ENCODE measurements at places on chromosomes 3 and 15.

GRCh38 chr3:115728013-115728412, 104.7 kb downstream of the GAP43 start:
- no peak for DNase-seq

DNA sequence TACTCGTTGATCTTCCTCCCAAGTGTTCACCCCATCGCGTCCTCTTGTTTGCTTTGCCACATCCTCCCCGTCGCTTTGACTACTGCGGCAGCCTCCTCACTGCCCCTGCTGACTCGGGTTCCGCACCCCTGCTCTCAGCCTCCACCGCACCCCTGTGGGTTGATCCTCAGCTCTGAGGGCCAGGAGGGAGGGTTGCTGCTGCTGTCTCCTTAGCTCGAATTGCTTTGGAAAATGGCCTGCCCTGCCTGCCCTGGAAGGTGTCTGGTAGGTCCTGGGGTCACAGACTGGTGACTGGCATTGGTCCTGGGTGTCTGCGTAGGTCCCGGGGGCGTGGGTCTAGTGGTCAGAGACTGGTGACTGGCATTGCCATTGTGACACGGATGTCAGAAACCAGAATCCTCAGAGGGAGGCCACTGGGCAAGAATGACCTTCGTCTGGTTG, 9.4 kb downstream of the MUC4 start:
- DNase-seq = no peak

DNA sequence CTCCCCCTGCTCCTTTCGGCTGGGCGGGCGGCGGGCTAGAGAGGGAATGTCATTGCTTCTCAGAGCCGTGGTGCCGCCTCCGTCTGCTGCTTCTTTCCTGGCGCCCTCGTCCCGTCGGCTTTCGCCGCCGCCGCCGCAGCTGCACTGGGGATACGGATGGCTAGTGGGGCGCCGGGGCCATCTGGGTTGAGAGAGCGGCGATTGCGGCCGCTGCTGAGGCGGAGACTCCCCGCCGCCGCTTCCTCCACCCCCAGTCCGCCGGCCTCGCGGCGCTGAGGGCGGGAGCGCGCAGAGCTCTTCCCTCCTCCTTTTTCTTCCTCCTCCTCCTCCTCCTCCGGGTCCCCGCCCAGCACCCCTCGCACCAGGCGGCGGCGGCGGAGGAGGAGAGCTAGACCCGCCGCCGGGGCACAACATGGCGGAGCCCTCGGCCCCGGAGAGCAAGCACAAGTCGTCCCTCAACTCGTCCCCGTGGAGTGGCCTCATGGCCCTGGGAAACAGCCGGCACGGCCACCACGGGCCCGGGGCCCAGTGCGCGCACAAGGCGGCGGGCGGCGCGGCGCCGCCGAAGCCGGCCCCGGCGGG, at the start of gene STT3B:
Gene STT3B, plus strand, starts transcription at position 339 of the 582 bp plus-strand sequence. Its CDS starts 74 bp downstream, at position 413.
- peak; percentile 84 for DNase-seq

- DNase-seq = no peak
These were observed 43.4 kb downstream of the PPP2R3A start for GRCh38 chr3:136008732-136009470.

GRCh38 chr3:129424185-129424841, 4.1 kb downstream of the EFCAB12 start:
- DNase-seq = no peak

DNA sequence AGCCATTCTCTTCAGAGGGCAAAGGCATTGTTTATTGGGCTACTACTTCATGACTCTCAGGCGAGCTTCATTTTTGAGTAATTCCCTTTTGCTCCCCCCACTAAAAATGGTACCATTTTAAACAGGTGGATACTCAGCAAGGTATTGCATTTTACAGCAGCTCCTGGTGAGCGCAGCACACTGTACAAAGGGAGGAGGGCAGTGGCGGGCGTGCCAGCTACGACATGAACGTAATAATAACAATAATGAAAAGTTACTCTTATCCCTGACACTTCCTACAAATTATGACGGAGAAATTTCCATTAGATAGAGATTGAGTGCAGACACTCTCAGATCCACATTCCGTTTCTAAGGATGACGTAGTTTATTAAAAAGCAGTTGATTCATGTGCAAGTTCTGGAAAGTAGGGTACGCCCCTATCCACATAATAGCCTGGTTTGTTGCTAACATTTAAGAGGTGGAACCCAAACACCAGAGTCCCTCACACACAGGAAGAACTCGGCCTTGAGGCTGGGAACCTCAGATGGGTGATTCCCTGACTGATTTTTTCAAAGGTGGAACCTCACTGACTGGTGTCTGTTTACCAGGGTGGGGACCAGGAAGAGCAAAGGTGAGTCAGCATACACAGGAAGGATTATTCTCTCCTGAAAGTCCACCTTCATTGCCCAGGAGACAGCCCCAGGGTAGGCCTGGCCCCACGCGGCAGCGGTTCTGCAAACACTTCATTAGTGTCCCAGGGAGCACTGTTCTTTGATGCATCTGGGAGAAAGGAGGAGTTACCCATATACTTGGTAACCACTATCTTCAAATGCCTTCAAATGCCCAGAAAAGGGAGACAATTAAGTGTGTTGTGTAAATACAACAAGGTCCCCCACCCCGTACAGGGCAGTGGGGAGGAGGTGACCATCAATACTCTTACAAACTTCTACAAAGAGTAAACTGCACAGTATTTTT, 69.9 kb downstream of the LDHAL6B start:
- no peak for DNase-seq

- DNase-seq = no peak
These were observed 95.8 kb downstream of the SEC22A start for GRCh38 chr3:123297627-123297899.

- DNase-seq = no peak
These were observed 124.1 kb downstream of the CHST2 start for GRCh38 chr3:143243686-143244085.

DNA sequence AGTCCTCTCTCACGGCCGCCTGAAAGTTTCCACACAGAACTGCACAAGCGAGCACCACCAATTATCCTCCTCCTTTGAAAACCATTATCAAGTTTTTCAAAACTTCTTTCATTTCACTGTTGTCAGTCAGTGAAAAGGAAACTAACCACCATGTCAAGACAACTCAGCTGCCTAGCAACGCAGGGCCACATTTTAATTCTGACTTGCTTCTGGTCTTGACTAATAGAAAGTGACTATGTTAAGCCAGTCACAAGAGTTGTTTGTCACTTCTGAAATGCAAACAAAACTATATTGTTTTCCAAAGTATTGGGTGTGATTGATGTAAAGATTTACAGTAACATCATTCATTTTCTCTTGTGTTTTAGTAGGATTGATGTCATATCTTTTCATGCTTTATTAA, 612.8 kb upstream of the AGTR1 start:
- no peak for DNase-seq

DNA sequence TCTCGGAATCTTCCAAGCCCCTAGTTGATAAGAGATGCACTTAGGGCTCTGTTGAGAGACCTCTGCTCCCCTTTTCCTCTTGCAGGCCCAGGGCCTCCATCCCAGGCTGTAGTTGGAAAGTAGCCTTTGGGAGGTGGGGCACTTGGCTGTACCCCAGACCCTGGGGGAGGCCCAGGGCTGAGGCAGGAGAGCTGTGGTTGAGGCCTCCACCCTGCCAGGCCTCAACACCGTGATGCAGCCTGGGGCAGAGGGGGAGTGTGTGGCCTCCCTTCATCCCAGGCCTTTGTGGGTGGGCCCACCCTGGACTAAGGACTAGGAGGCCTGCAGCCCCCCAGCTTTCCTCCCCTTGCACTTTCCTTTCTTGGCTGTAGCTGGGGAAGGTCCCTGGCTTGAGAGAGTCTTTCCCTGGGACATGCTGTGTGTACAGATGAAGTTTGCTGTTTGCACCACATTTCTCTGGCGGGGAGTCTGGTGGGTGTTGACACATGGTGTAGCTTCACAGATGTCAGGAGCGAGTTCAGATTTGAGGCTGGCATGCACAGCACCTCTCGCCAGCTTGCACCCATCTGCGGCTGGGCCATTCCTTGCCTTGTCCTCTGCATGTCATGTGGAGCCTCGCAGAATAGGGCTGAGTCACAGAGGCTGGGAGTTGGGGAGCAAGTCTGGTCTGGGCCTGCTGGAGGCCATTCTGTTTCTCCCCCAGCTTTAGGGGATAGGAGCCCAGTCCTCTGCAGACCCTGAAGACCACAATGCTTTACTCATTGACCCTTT, 13.7 kb downstream of the PLEKHO2 start:
- DNase-seq = no peak

- no peak for DNase-seq
These were observed 75.3 kb upstream of the LRRFIP2 start for GRCh38 chr3:37249717-37250116.

DNA sequence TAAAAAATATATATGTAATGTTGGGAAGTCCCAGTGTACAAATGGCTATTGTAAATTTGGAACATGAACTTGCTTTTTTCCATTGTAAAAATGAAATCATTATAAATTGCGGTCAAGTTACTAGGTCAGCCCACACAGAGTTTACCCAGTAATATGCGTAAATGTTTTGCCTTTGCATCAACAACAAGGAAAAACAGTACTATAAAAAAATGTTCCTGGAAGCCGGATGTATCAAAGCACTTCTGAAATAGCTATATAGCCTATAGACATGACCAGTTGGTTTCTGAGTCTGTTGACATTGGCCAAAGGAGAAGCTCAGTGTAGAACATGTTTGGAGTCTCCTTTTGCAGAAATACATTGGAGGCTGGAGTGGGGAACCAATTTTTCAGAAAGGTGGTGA, 23.2 kb downstream of the CTNNB1 start:
- DNase-seq = no peak

DNA sequence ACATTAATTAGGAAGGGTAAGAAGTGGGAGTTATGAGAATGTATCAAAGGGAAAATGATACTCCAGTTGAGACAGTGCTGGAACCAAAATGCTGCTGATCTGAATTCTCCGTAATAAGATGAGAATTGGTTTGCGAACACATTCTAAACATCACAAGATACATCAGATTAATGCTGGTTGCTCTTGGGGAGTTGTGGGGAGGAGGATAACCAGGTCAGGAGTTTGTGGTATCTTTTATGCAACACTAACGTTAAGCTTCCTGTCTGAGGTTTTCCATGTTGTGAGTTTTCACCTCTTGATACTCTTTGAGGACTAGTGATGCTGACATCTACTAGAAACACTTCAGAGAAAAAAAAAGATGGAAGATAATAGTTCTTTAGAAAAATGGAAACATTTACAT, 47.2 kb downstream of the PPARG start:
- DNase-seq = no peak

DNA sequence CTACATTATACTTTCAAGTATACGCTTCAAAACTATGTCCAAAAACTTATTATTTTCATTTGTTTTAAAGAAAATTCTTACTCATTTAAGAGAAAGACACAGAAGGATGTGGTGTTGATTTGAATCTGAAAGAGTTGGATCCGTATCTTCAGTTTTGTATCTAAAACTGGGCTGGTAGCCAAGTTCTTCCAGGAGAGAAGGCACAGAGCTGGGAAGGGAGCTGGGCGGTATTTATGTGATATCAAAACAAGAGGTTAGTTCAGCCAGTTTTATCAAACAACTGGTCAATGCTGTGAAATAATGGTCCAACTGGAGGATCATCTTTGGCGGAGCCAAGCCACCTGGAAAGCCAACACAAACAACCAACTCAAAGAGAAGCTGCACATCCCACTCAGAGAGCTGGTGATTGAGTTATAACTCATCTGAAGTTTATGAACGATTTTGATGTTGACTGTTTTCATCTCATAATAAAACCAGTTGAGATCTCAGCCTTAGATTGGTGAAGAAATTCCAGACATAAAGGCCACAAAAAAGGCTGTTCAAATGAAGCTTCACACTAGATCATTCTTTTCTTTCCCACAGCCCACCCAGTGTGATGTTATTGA, 489.6 kb upstream of the RASGRP1 start:
- no peak for DNase-seq

- DNase-seq = no peak
These were observed 6.4 kb downstream of the MED12L start for GRCh38 chr3:151091685-151092345.

DNA sequence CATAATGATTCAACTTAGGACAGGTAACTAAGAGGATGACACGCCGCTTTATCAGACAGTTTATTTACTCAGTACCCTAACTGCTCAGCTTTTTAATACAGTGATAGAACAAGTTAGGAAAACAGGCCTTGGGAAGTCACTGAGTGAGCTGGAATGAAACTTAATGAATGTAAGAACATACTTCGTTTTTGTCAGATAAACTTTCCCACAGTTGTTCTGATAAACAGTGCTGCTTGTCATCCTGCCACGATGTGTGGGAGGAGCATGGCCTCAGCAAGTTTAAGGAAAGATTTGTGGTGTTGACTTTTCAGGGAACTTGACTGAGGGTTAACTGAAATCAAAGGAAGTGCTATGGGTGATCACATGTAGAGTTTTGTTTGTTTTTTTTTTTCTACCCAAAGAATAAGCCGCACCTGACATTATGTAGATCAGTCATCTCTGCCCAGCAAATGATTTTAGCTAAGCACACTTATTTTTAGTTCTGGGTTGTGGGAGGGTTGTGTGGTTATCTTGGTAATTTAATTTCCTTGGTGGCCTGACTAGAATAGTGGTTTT, 5.6 kb upstream of the P2RY14 start:
- no peak for DNase-seq

DNA sequence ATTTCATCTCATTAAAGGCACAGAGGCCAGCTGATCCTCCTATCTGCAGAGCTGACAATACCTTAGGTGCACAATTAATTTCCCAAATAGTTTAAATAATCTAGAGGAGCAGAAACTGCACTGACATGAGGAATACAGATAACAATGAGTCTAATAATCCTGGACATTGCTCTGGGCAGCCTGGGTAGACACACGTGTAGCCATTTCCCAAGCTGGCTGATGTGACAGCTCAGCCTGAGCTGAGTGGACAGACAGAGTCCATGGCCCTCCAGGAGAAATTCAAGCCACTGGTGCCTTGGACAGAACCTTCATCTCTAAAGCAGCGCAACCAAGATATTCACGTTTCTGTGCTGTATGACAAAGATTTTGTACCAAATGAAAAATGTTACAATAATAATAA, 222.6 kb downstream of the MECOM start:
- DNase-seq = no peak

GRCh38 chr3:113606539-113607218, 74.3 kb downstream of the SIDT1 start:
- DNase-seq = peak; percentile 15

GRCh38 chr3:49646236-49646635, 27.9 kb upstream of the APEH start:
- no peak for DNase-seq

DNA sequence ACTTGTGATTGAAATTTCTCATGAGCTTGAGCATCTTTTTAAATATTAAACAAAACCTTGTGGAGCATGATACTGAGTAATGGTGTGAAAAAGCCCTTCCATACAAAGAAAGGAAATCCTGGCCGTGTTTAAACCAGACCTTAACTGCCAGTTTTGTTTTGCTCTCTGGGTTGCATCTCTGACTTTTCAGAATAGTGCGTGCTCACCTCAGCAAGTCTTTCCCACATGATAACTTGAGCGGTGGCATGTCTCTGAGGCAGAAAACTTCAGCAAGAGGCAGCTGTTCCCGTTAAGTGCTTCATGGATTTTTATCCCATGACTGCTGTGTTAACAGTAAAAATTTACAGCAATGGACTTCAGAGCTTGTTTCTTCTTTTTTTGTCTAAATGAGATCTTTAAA, 393.3 kb downstream of the FEZF2 start:
- no peak for DNase-seq
